ENCODE measurements at places on chromosomes 7 and 10.

GRCh38 chr7:5370454-5371353 is 52.9 kb downstream of the TNRC18 start:
- no peak for DNase-seq

DNA sequence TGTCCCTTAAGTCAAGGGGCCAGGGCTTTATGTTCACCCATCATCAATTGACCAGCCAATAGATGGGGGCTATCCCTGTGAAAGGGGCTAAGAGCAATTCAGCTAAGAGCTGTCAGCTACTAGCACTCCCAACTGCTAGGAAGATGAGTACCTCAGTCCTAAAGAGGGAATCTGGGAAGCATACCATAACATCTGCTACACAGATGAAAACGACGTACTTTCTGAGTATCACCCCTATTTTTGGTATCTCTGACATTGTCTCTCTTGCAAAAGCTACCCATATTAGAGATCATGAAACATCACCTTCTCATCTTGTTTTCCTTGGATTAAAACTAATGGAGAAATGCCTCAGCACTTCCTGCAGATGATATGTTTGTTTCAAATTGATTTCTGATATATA is 7.5 kb upstream of the SMNDC1 start:
- DNase-seq: no peak

- DNase-seq: peak; percentile 47
These were observed 6.2 kb upstream of the CH25H start for GRCh38 chr10:89213191-89213808.

- no peak for DNase-seq
These were observed 297.5 kb downstream of the FGFR2 start for GRCh38 chr10:121300723-121301122.
